ENCODE measurements at places on chromosomes 11 and 22. TPM values are rescaled to one million over a fixed set of nuclear protein-coding genes. Genes with fewer than 3 reads are reported as not detected.

GRCh38 chr11:122981388-122982264 lies at the start of gene BSX:
Gene BSX, minus strand, starts transcription at chr11:122981834. Its CDS starts 163 bp downstream, at chr11:122981671.
- H3K36me3 ChIP-seq = peaks cover 3% of the 10 kb centered on the region
- DNase-seq = peak; percentile 81
- H3K27ac ChIP-seq = peak within 1 kb of the TSS; percentile 6
- H3K4me1 ChIP-seq = peaks cover 23% of the 10 kb centered on the region
- no peak within 1 kb of the TSS for H3K4me3 ChIP-seq

DNA sequence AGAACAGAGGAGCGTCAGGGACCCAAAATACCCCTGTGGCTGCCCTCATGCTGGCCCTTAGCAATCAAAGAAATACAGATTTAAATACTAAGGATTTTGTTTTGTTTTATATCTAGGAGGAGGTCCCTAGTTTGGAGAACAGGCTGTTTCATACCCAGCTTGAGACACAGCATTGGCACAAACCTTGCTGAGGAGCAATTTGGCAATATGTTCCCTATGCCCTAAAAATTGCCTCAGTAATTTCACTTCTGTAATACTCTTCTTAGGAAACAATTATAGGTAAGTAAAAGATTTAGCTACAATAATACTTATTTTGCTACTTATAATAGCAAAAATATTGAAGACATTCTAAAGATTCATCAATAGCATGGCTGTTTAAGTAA lies 37.0 kb downstream of the TSKU start:
- DNase-seq = no peak
- peaks cover 13% of the 10 kb centered on the region for H3K27me3 ChIP-seq
- no peak overlapping the region for H3K27ac ChIP-seq

DNA sequence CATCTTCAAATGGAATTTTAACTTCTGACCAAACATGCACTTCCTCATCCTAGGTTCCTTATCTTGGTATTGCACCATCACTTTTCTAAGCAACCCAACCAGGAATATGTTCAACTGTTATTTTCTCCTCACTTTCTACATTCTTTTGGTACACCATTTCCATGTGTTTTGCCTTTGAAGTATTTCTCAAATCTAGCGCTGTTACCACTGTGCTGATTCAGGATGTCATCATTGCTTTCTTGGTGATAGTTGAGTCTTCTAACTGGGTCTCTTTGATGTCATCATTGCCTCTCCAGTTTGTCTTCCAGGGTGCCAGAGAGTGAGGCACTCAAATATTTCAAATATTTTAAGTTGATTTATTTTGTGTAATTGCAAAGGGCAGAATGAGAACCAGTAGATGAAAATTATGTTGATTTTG lies 47.5 kb downstream of the HORMAD2 start:
- H3K27ac ChIP-seq = no peak overlapping the region
- no peaks in the 10 kb centered on the region for H3K27me3 ChIP-seq
- peaks cover 17% of the 10 kb centered on the region for H3K4me1 ChIP-seq
- no peak for DNase-seq

- peak overlapping the region; percentile 98 for H3K27ac ChIP-seq
- H3K27me3 ChIP-seq = no peaks in the 10 kb centered on the region
- peak overlapping the region; percentile 100 for H3K4me3 ChIP-seq
- H3K36me3 ChIP-seq = peaks cover 6% of the 10 kb centered on the region
- DNase-seq = no peak
These were observed 642 bp upstream of the PIK3C2A start for GRCh38 chr11:17208257-17208999.

DNA sequence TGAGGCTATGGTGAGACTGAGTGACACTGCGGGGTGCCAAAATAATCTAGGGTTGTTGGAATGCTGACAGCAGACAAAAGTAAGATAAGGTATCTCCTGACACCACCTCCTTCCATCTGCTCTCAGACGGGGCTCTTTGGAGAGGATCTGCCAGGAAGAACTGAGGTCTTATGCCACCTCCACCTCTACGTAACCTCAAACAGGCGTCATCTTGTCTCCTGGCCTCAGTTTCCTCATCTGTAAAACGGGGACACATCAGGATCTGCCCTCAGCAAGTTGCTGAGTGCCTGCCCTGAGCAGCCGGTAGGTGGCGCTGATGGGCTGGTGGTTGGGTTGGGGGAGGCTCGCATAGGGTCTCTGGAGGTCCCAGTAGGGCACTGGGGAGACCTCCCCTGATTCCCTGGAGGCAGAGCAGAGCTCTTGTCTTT lies 1.7 kb upstream of the MYEOV start:
- H3K36me3 ChIP-seq = no peaks in the 10 kb centered on the region
- H3K4me1 ChIP-seq = peaks cover 11% of the 10 kb centered on the region
- no peak overlapping the region for H3K4me3 ChIP-seq
- H3K27me3 ChIP-seq = peaks cover 4% of the 10 kb centered on the region

DNA sequence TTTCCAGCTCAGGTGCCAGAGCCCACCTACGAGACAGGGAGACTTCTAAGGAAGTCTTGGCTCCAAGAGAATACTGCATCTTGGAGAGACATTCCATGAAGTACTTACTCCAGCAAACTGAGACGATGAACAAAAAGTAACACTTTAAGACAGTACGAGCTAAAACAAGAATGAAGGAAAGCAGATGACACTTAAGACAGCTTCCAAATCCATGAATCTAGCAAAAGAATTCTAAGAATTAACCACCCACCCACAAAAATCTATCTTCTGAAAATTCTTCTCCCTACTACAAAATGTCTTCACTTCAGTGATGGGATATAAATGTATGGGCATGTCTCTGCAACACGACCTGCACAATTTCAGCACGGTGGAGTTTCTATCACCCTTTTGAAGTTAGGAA lies 132.9 kb downstream of the C11orf58 start:
- no peaks in the 10 kb centered on the region for H3K36me3 ChIP-seq
- H3K4me1 ChIP-seq = no peaks in the 10 kb centered on the region
- no peak overlapping the region for H3K4me3 ChIP-seq
- no peak for DNase-seq
- peaks cover 3% of the 10 kb centered on the region for H3K27me3 ChIP-seq

The CABP4 gene
- total RNA-seq = 3.0 TPM

The MFRP gene
- not detected for total RNA-seq

The KRTAP5-2 gene
- not detected for total RNA-seq
